ENCODE measurements at places on chromosomes 1 and 21. TPM values are rescaled to one million over a fixed set of nuclear protein-coding genes. Genes with fewer than 3 reads are reported as not detected.

DNA sequence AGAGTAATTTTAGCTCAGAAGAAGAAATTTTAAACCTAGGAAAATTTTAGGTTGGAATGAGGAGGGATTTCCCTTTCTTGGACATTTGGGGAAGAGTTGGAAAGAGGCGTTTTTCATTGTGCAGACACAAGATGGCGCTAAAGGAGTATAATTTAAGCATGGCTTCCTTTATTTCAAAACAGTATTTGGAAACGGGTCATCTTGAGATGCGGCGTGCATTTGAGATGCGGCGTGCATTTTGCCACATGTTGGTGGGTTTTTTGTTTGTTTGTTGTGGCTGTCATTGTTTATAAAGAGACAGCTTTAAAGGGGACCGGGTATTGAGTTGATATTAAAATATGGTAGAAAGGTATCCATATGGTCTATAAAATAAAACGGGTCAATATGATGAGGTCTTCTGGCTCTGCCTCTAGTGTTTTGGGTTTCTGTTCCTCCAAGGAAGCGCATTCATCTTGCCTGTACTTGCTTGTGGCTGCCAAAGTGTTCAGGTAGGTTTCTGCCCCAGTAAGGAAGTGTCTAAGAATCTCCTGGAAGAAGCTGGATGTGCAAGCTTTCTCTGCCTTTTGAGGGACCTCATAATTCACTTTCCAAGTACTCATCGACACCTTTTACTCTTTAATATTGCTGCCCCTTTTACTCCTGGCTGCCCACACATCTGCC, 210.3 kb downstream of the SLC35F3 start:
- no peak for DNase-seq

Gene FNBP1L
- 18.6 TPM for total RNA-seq

GRCh38 chr21:15839601-15840000, 109.8 kb downstream of the USP25 start:
- no peak for DNase-seq

DNA sequence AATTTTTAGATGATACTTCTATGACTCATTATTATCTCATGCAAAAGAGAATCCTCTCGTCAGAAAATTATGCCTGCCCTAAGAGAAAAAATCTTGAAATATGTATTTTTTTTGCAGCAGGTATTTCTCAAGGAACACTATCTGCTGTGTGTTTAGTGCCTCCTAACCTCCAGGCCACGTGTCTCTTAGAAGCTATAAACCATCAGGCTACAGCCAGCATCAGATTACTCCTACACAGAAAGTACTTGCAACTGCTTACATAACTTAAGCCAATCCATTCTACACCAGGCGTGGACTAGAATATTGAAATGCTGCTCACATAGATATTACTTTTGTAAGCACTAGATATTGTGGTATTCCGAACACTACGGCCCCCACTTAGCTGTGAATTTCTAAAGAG, 933.4 kb downstream of the PLA2G4A start:
- DNase-seq, result no peak

DNA sequence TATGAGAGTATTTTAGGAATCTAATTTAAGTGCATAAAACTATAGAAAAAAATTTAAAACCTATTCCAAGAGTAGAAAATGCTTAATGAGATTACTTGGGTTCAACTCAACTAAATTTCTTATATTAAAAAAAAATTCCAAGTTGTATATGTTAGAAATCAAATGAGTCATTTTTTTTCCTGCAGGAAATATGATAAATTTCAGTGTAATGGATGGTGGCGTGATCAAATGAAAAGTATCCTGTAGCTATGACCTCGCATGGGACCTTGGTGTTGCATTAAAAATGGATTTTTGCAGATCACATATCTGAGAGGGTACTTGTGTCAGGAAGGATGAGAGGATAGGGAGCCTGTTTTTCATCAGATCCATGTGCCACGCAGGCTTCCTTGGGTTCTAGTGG, 17.9 kb downstream of the ATP5PO start:
- no peak for DNase-seq

All from psoas muscle (tissue), 8 donors.